ENCODE measurements at places on chromosomes 6 and 20.

GRCh38 chr6:35522660-35523658 is 10.3 kb upstream of the TULP1 start:
- DNase-seq = peak; percentile 69

- peak; percentile 87 for DNase-seq
These were observed 29.9 kb upstream of the MTRF1L start for GRCh38 chr6:153032255-153032882.

GRCh38 chr20:20405623-20406022 is 37.7 kb downstream of the INSM1 start:
- DNase-seq = no peak

- DNase-seq = no peak
These were observed 19.2 kb upstream of the PBOV1 start for GRCh38 chr6:138237463-138237862.

DNA sequence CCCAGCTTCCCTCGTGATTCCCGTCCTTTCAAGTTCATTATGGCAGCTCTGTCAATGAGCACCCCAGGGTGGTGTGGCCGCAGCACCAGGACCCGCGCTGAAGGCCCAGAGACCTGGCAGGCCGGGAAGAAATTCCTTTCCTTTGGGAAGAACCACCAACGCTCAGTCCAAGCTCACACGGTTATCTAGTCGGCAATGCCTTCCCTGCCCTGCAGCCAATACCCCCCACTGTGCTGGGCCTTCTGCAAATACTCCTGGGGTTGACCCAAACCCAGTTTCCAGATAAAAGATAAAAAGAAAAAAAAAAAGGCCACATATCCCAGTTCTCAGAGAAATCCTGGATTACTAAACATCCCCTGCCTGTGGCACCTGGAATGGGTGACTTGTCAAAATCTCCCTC is 28.7 kb downstream of the PXDC1 start:
- no peak for DNase-seq

- no peak for DNase-seq
These were observed 33.7 kb upstream of the HBS1L start for GRCh38 chr6:135088281-135088680.

- DNase-seq = no peak
These were observed 49.5 kb downstream of the SMAP1 start for GRCh38 chr6:70717038-70717801.

DNA sequence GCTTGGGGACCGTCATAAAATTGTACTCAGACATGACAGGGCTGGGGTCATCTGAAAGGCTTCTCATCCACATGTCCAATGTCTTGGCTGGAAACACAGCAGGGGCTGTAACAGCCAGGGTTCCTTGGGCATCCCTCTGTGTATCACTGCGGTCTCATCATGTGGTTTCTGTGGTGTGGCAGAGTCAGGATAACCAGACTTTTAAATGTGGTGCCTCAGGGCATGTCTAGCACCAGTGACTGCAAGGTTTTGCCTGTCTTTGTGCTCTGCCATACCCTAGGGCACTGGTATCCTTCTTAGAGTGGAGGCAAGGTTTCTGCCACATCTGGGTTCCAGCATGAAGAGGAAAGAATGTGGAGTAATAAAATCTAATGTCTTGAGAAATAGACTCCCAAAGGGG is 124.2 kb downstream of the PLEKHG1 start:
- no peak for DNase-seq

DNA sequence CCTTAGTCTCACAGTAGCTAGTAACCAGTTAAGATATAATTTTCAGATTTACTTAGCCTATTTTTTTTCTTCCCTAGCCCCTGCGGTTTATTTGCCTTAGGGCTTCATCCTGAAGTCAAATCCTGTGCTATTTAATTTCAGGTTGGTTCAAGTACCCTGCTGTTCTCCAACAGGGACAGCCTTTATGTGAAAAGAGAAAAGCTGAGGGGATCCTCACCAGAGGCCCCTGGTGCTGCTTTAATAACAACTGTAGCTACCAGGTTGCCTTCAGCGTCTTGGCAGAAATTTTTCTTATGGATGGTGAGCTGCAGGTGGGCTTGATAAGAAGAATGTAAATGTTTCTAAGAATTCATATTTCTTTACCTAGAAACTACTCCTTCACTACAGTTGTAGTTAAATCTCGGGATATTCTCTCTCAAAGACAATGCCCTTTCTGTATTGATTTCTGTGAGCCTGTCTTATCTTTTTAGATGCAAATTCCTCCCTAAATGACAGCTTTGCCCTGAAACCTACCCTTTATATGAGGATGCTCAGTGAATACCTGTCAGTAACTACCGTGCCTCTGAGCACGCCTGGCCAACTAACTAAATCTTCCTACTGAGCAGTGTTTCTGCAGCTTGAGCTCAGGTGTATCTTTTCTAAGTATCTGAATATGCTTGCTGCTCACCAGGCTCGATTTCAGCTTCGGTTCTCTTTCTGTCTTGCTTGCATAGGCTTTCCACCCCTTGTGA is 320.5 kb downstream of the MMUT start:
- DNase-seq = no peak

DNA sequence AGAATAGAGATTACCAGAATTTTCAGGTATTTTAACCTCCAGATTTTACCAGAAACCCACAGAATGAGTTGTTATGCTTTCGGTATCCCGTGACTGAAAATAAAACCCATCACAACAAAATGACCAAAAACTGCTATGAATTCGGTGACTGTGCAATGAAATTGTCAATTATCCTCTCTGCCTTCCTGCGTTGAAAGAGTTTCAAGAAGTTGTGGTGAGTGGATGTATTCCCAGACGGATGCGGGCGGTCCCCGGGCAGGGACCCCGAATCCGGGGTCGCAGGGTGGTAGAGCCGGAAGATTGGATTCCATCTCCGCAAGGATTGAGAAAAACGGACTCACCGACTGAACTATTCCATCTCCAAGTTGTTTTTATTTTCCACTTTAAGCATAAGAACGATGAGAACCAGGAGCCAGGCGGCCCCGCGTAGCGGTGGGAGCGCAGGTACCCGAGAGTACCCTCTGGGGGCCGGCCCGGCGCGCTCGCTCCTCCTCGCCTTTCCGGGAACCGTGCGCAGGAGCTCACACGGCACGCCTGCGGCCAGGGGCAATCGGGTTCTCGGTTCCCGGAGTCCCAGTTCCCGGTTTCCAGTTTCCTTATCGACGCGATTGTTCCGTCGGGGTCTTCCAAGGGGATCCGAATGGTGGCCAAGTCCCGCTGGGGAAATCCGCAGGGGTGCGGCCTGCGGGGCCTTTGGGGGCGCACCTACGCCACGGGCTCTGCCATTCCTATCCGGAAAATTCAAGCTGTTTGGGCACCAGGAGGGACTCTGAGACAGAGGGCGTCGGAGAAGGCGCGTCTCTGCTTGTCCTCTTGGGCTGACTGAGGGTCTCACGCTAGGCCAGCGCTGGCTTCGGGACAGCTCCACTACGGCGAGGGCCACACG is 104.9 kb upstream of the PRDM1 start:
- DNase-seq = no peak

DNA sequence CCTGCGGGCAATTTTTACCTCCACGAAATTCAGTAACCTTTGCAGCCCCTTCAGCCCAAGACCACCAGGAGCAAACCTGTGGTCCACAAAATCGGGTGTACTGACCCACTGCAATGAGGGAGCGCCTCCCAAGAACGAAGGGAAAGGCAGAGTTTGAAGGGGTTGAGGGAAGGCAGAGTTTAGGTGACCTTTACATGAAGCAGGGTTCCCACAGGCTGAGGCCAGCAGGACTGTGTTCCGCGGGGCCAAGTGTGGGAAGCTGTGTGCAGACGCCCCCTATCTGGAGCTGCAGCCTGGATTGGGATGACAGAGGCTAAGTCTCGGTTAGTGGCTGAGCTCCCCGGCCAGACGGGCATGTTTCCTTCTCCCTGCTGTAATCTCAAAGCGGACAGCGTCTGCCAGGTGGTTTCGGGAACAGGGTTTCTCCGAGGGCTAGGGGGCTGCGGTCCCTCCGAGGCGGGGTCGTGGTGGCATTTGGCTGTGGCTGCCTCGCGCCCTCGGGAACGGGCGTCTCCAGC is 826 bp upstream of the PYGB start:
- peak; percentile 58 for DNase-seq

- peak; percentile 80 for DNase-seq
These were observed 29.5 kb upstream of the SHLD1 start for GRCh38 chr20:5720696-5721095.
